Ovary (tissue), 10 donors: ENCODE measurements at places on chromosomes 1 and 21. TPM values are rescaled to one million over a fixed set of nuclear protein-coding genes. Genes with fewer than 3 reads are reported as not detected.
A peak's percentile ranks its signal among the peaks of the same experiment; 100 is the strongest.

DNA sequence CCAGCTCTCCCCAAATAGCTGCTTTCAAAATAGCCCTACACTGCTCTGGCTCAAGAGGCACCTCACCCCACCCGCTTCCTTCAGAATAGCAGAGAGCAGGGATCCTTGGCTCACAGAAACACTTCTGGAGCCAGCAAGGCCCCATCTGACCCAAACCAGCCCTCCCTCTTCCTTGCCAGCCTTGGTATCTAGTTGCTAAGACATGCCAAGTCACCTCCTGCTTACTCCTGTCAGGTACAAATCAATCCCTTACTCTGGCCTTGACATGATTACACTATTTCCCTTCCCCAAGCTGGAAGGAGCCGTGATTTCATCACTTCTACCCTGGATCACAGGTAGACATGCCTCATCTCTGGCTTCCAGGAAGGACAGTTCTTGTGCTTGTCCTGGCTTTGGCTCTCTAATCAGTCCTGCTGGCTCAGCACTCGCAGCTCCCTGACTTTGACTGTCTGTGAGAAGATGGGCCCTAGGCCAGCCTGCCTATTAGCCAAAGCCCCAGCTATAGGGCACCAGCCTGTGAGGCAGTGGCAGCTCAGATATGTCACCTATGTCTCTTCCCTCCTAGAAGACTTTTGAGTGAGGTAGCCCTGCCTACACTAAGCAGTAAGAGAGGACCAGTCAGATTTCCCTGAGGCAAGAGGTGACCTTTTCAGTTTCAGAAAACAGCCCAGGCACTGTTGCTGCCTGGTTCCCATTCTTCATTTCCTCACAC, 8.9 kb upstream of the MUTYH start:
- H3K4me3 ChIP-seq = no peak overlapping the region
- H3K27ac ChIP-seq = peak overlapping the region; percentile 28
- no peaks in the 10 kb centered on the region for H3K36me3 ChIP-seq

- H3K36me3 ChIP-seq = no peaks in the 10 kb centered on the region
- no peak overlapping the region for H3K27ac ChIP-seq
- H3K4me3 ChIP-seq = no peak overlapping the region
- H3K27me3 ChIP-seq = no peaks in the 10 kb centered on the region
- H3K4me1 ChIP-seq = peaks cover 3% of the 10 kb centered on the region
Observed at GRCh38 chr1:85417876-85418275, 47.1 kb downstream of the DDAH1 start.

DNA sequence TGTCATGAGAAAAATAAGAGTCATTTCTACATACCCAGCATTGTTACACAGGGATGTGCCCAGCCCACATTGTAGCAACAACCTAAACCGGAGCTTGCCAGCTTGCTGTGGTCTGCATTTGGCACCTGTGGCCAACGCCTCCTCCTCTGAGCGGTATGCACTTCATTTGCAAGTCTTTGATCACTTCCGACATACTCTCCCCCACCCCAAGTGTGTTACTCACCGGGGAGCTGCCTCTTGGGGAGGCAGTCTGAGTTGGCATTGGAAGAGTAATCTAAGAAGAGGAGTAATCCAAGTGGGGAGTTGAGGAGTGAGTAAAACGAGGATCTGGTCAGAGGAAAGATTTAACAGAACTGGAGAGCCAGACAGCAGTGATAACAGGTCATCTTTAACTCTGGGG, 3.8 kb downstream of the BCL9 start:
- peaks cover 12% of the 10 kb centered on the region for H3K4me1 ChIP-seq
- no peak for DNase-seq
- no peaks in the 10 kb centered on the region for H3K36me3 ChIP-seq
- no peak overlapping the region for H3K4me3 ChIP-seq
- H3K27me3 ChIP-seq = no peaks in the 10 kb centered on the region

- no peaks in the 10 kb centered on the region for H3K4me1 ChIP-seq
- no peaks in the 10 kb centered on the region for H3K27me3 ChIP-seq
- H3K36me3 ChIP-seq = no peaks in the 10 kb centered on the region
Observed at GRCh38 chr1:151104630-151105029, 34.1 kb downstream of the GABPB2 start.

DNA sequence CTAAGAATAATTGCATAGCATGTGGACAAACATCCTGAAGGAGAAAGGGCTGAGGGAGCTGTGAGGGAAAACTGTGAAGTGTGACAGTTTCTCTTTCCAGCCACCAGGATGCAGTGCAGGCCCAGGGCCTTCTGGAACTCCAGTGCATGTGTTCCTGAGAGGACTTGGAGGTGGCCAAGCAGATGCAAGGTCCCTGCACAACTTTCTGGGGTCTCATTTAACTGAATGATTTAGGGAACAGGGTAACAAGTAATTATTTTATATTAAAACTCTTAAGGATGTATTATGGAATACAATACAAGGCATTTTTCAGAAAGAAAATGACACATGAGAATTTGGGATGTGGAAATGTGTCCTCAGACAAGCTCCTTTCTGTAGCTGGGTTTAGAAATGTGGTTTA, 61.2 kb upstream of the MCOLN3 start:
- H3K36me3 ChIP-seq = no peaks in the 10 kb centered on the region
- no peak overlapping the region for H3K27ac ChIP-seq
- no peaks in the 10 kb centered on the region for H3K4me1 ChIP-seq
- peak; percentile 48 for DNase-seq
- H3K27me3 ChIP-seq = no peaks in the 10 kb centered on the region
- no peak overlapping the region for H3K4me3 ChIP-seq

GRCh38 chr1:1068517-1069055, 5.5 kb downstream of the RNF223 start:
- H3K27me3 ChIP-seq = no peaks in the 10 kb centered on the region
- no peak overlapping the region for H3K27ac ChIP-seq
- no peaks in the 10 kb centered on the region for H3K36me3 ChIP-seq
- peaks cover 3% of the 10 kb centered on the region for H3K4me1 ChIP-seq
- H3K4me3 ChIP-seq = peak overlapping the region; percentile 26
- no peak for DNase-seq

- no peaks in the 10 kb centered on the region for H3K27me3 ChIP-seq
- H3K27ac ChIP-seq = peak overlapping the region; percentile 59
- H3K36me3 ChIP-seq = no peaks in the 10 kb centered on the region
- no peak overlapping the region for H3K4me3 ChIP-seq
- peak; percentile 79 for DNase-seq
- peaks cover 2% of the 10 kb centered on the region for H3K4me1 ChIP-seq
Observed at GRCh38 chr1:244273845-244274619, 177.7 kb downstream of the ADSS2 start.

DNA sequence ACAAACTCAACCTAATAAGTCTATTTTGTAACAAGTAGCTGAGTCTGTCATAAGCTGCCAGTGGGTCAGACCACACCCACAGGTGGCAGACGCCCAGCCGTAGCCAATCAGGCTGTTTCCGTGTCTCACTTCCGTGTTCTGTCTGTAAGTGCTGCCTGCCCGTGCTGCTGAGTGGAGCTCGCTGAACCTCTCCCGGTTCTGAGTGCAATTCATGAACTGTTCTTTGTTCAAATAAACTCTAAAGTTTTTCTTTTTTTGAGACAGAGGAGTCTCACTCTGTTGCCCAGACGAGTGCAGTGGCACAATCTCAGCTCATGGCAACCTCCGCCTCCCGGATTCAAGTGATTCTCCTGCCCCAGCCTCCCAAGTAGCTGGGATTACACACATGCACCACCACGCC, 25.1 kb downstream of the POFUT2 start:
- H3K36me3 ChIP-seq = no peaks in the 10 kb centered on the region
- H3K27me3 ChIP-seq = no peaks in the 10 kb centered on the region
- H3K27ac ChIP-seq = no peak overlapping the region
- H3K4me3 ChIP-seq = no peak overlapping the region

DNA sequence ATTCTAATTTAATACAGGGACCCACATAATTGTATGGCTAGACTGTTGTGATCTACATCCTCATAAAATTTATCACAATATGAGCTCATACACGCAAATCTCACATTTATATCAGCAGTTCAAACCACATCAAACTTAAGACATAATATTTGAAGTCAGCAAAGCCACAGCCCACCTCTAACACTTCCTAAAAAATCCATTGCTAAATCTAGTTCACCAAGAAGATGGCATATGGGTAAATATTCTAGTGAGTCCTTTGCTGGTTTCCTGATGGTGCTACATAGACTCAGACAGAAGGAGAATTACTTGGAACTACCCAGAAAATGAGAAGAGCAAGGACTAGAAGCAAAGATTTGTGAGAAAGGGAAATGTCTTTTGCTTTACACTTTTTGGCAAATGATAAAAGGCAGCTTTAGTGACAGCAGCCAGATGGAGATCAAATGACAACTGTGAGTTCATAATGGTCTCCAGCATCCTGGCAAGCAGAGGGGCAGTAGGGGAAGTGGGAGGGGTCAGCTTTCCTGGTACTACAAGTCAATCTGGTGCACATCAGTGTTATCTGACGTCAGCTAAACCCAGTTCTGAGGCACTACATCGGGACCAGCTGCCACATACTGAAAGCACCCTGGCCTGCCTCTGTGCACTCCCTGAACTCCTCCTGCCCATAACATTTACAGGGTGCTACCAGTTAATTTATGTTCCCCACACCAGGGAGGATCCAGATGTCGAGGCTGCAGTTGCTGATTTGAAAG, 10.6 kb upstream of the GADD45A start:
- no peaks in the 10 kb centered on the region for H3K27me3 ChIP-seq
- no peak for DNase-seq
- H3K4me3 ChIP-seq = no peak overlapping the region
- H3K4me1 ChIP-seq = peaks cover 5% of the 10 kb centered on the region

- no peaks in the 10 kb centered on the region for H3K36me3 ChIP-seq
- no peak within 1 kb of the TSS for H3K4me3 ChIP-seq
- H3K27ac ChIP-seq = no peak within 1 kb of the TSS
- no peaks in the 10 kb centered on the region for H3K27me3 ChIP-seq
- H3K4me1 ChIP-seq = no peaks in the 10 kb centered on the region
- DNase-seq = peak; percentile 56
Observed at GRCh38 chr1:202122639-202123335, at the start of gene GPR37L1. TSS of gene GPR37L1 (plus strand) at chr1:202122917. CDS start at chr1:202122964, 47 bp downstream.

GRCh38 chr1:26786437-26787380, 1.0 kb upstream of the PIGV start:
- H3K4me3 ChIP-seq = peak overlapping the region; percentile 67
- H3K27me3 ChIP-seq = no peaks in the 10 kb centered on the region
- H3K27ac ChIP-seq = peak overlapping the region; percentile 96
- H3K36me3 ChIP-seq = no peaks in the 10 kb centered on the region
- H3K4me1 ChIP-seq = peaks cover 28% of the 10 kb centered on the region
- peak; percentile 74 for DNase-seq

GRCh38 chr21:44943005-44943685, 3.3 kb downstream of the SLX9 start:
- peaks cover 7% of the 10 kb centered on the region for H3K4me1 ChIP-seq
- no peak overlapping the region for H3K4me3 ChIP-seq
- H3K36me3 ChIP-seq = no peaks in the 10 kb centered on the region

GRCh38 chr1:247386687-247387086, 29.3 kb upstream of the NLRP3 start:
- no peak overlapping the region for H3K27ac ChIP-seq
- no peaks in the 10 kb centered on the region for H3K27me3 ChIP-seq
- no peak overlapping the region for H3K4me3 ChIP-seq

GRCh38 chr1:12436345-12436658, 181.7 kb downstream of the DHRS3 start:
- DNase-seq = no peak
- H3K4me3 ChIP-seq = no peak overlapping the region
- no peak overlapping the region for H3K27ac ChIP-seq
- peaks cover 15% of the 10 kb centered on the region for H3K4me1 ChIP-seq

DNA sequence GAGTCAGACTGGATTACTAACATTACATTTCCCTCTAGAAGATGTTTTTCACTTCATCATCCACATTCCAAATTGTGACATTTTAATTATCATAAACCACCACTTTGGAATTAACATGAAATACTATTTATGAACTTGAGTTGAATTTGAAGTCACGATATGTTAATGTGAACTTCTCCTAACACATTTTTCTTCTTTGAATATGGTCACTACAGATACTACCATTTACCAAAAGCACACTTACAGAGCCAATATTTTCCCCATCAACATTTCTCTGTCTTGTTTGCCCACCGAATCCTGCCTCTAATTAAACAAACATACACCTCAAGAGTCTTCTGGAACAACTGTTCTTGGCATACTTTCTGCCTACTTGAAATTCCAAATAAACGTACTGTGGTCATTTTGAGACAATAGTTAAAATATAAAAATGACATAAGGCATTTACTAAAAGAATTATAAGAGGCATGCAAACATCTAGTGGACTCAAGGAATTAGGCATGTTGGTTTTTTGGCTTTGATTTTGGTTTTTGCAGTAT, 177.4 kb downstream of the AKT3 start:
- no peak overlapping the region for H3K4me3 ChIP-seq
- DNase-seq = no peak
- no peaks in the 10 kb centered on the region for H3K4me1 ChIP-seq
- no peaks in the 10 kb centered on the region for H3K27me3 ChIP-seq

The FAM167B gene
- 4.3 TPM for total RNA-seq

The RGS8 gene
- total RNA-seq = 0.12 TPM

The FOXE3 gene
- total RNA-seq = not detected

The BTBD8 gene
- 4.7 TPM for total RNA-seq

The TINAGL1 gene
- total RNA-seq = 27.1 TPM

The PLPPR4 gene
- 0.12 TPM for total RNA-seq

The ERG gene
- 15.7 TPM for total RNA-seq
